ENCODE measurements at places on chromosomes 4 and X.

- DNase-seq: no peak
Observed at GRCh38 chr4:76429636-76430035, 5.4 kb upstream of the SHROOM3 start.

GRCh38 chr4:7367864-7368277 lies 66.9 kb downstream of the PSAPL1 start:
- no peak for DNase-seq

DNA sequence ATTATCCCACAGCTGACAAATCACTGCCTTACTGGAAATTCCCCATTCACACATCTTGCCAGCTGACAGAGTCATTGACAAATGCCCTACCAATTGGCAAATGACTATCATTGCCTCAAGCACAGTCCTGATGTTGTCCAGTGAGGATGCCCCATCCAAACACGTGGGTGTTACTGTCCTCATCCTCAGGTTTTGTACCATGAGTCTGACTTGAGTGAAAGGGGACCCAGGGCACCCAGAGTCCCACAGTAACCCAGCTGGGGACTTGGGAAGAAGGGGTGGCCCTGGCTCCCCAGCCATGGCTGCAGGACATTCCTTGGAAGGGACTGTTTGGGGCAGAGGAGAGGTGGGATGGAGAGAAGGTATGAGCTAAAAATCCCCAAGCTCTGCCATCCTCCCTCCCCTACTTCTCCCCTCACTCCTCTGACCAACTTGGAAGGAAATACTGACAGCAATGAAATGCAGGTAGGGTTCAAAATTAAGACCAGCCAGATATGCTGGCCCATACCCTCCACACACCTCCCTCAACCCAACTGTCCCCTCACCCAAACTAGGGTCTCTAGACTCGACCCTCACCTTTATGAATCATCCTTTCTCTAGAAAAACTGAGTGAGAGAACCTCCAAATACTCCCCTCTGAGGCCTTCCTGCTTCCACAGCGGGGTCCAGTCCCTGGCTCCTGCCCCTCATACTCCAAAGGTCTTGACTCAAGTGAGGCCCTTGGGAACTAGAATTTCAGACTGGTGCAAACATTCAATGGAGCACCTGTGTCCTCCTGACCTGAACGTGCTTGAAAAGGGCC lies 5.1 kb downstream of the TIMP1 start:
- DNase-seq: no peak

DNA sequence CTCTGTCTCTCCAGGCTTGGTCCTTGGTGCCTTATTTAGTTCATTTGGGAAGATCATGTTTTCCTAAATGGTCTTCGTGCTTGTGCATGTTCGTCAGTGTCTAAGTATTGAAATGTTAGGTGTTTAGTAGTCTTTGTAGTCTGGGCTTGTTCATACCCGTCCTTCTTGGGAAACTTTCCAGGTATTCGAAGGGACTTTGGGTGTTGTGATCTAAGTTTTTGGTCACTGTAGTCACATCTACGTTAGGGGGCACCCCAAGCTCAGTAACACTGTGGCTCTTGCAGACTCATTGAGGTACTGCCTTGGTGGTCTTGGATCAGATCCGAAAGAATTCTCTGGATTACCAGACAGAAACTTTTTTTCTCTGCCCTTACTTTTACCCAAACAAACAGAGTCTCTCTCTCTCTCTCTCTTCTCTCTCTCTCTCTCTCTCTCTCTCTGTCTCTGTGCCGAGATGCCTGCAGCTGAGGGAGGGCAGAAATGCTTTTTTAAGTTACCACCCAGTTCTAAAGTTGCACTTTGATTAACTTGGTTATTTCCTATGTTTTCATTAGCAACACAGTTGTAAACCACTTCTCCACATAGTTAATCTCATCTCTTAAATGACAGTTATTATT lies 67.6 kb upstream of the SLC7A3 start:
- peak; percentile 53 for DNase-seq

DNA sequence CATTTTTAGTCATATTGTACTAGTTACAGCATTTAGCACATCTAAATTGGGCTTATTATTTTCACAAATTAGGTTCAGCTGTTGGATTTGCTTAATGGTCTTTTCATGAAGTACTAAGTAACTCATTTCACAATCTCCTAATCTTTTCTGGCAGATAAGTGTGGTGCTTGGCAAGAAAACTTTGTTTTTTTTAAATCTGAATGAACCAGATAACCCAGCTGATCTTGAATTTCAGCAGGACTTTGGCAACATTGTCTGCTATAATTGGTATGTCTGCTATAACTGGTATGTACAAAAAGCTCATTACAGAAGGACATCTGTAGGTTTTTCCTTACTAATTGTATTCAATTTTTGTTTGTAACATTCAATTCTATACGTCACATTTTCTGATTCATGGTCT lies 22.7 kb downstream of the WDR19 start:
- no peak for DNase-seq

DNA sequence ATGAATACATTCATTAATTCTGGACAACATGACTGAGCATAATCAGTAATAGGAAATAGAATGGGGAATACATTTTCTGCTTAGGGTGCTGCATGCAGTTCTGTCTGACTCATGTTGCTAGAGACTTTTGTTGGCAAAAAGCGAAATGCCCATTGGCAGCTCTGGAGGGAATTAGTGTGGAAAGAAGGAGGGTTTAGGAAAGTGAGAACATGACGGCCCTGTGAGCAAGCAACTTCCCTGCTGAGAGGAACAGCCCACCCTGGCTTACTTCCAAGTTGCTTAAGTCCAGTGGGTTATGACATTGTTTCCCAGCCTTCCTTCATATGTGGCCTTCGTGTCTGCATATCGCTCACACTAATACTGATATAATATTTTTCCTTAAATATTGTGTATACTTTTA lies 13.8 kb downstream of the MAD2L1 start:
- DNase-seq: no peak

DNA sequence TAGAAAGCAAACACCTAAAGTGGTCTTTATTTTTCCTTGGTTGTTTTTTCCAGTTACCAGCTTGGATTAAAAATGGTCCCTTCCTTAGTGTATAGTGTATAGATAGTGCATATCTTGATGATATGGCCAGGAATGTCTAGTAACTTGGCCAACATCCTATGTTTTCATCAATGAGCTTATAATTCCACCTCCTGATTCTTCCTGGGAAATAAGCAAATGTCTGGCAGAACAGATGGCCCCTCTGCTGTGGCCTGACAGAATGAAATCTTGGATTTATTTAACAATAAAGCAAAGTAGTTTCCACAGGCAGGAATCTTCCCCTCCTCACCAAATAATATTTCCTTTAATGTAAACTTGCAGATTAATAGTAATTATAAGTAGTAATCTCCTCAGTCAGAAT lies 6.1 kb downstream of the SCARB2 start:
- no peak for DNase-seq

DNA sequence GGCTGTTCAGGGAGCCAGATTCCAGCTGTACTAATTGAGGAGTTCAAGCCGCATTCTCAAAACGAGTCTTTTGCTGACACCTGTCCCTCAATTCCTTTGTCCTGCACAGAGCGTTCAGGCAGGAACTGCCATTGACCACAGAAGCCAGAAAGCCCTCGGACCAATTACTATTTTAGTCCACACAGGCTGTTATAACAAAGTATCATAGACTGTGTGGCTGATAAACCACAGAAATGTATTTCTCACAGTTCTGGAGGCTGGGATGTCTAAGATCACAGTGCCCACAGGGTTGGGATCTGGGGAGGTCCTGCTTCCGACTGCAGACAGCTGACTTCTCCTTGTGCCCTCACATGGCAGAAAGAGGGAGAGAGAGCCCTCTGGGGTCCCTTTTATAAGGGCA lies 119.8 kb upstream of the ATP6AP2 start:
- no peak for DNase-seq

GRCh38 chr4:152156442-152156841 lies 379.4 kb downstream of the FBXW7 start:
- no peak for DNase-seq

DNA sequence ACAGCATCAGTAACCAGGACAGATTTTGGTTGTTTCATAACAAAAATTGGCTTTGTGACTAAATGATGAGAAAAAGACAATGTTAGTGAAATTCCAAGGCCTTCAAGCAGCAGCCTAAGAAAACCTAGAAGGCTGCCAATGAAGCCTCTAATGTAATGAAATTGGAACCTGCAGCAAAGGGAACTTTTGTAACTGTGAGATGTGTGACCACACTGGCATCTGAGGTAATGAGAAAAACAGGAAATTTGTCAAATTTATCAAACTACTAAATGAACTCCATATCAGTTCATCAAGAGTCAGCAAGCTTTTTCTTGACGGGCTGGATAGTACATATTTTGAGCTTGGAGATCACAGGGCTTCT lies 30.4 kb upstream of the EMCN start:
- no peak for DNase-seq

DNA sequence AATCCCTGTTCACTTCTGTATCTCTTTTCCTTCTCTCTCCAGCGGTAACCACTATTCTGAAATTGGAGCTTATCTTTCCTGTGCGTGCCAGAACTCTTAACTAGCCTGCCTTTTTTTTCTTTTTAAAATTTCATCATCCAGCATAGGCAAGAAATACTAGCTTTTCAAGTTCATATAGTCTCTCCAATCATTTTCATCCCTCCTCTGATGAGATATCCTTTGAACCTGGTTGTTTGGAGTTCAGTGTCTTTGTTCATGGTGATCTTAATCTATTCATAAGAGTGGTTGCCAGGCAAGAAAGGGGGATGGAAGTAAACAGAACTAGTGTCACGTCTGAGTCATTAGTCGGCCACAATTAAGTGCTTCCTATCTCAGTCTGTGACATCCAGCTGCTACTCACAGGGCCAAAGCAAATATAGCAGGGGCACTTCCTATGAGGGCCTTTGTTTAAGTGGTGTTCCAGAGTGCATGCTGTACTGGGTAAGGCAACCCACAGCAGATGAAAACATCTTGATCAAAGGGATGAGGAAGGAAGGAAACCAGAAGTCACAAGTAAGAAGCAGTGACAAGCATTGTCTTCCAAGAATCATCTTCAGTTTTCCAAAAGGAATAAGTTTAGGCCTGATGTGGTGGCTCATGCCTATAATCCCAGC lies 56.4 kb upstream of the XIAP start:
- no peak for DNase-seq

DNA sequence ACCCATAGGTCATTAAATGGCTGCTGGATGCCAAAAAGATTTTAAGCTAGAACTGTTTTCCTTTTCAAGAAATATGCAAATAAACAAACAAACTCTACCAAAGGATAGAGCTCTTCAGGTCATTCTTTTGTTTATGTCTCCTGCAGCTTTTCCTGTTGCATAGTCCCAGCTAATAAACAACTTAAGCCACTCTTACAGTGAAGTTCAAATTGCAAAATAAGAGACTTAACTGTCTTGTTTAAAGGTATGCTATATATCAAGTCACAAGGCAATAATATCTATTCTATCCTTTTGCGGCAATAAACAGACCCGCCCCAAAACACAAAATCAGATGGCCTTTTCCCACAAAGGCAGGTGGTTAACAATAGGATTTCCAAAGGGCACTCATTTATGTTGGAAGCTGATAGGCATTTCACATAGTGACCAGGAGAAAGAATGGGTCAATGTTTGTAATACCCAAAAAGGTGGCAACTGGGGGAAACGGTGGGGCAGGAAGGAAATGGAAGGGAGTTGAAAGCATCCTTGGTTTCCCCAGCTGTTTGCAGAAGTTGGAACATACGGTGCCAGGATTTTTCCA lies 15.3 kb downstream of the HAND2 start:
- DNase-seq: peak; percentile 6

DNA sequence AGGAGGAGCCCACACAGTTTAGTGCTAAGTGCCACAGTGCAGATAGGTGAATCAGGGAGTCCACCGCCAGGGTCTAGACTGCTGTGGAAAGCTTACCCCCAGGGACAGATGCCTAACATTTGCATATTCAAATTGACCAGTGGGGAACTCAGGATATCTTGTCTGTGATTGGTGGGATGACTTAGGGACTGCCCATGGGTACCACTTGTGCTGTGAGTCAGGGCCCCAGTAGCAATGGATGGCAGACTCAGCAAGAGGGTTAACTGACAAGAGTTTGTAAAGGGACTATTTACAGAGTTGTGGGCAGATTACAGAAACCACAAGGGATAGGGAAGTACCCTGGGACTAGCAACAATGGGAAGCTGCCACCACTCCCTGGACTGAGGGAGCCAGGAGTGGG lies 282.1 kb downstream of the BCOR start:
- DNase-seq: no peak

GRCh38 chr4:182695009-182695408 lies 222.2 kb downstream of the DCTD start:
- no peak for DNase-seq

- no peak for DNase-seq
Observed at GRCh38 chrX:149129767-149130166, 375.3 kb downstream of the IDS start.

GRCh38 chr4:147550626-147551246 lies 66.5 kb upstream of the TMEM184C start:
- DNase-seq: no peak

- DNase-seq: peak; percentile 62
Observed at GRCh38 chr4:76198411-76199237, 15.0 kb downstream of the SCARB2 start.

- no peak for DNase-seq
Observed at GRCh38 chr4:17134100-17134499, 235.7 kb upstream of the LDB2 start.

GRCh38 chrX:1529328-1529727 lies 7.7 kb downstream of the P2RY8 start:
- DNase-seq: no peak

- DNase-seq: no peak
Observed at GRCh38 chr4:148716431-148717052, 274.3 kb upstream of the NR3C2 start.

GRCh38 chr4:13866881-13867280 lies 239.4 kb upstream of the BOD1L1 start:
- no peak for DNase-seq

- DNase-seq: no peak
Observed at GRCh38 chrX:11113731-11114130, 2.6 kb downstream of the HCCS start.

DNA sequence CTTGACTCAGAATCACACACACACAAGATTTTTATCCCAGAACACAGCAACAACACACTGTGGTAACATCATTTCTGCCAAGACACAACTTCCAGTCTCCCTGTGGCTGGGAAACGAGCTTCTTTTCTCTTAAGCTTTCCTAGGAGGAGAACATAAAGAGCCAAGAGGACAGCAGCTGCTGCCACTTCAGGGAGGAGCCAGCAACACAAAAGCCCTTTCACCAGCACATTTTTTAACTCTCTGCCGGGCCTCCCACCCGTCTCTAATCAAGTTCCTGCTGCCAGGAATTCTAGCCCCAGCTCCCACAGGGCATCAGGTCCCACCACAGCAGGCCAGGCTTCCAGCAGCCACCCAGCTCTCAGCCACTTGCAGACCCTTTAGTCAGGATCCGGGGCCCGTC lies 22.4 kb downstream of the FAT1 start:
- DNase-seq: peak; percentile 59

All from right forelimb (tissue), 1 donor.